Stimulated activated CD8-positive, alpha-beta memory T cell treated with anti-CD3 and anti-CD28 coated beads, Interleukin-7, amount 100 ng/mL, for 1 hour (primary cell): ENCODE measurements at places on chromosomes 11 and 22.

DNA sequence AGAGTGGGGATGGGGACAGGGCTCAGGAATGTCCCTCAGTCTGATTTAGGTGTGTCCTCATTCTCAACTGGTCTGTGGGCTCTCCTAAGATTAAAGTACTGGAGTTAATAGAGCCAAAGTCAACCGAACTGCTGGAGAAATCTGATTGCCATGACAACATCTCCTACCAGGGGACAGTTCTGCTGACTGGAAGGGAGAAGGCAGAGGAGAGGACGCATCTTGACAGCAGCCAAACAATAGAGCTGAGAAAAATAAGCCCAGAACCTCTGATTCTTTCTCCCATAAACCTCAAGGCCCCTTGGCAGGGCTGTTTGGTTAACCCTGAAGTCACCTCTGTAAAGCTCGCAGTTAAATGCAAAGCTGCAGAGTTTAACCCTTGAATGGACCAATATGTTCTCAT is 2.8 kb downstream of the KCTD14 start:
- no peak for DNase-seq

DNA sequence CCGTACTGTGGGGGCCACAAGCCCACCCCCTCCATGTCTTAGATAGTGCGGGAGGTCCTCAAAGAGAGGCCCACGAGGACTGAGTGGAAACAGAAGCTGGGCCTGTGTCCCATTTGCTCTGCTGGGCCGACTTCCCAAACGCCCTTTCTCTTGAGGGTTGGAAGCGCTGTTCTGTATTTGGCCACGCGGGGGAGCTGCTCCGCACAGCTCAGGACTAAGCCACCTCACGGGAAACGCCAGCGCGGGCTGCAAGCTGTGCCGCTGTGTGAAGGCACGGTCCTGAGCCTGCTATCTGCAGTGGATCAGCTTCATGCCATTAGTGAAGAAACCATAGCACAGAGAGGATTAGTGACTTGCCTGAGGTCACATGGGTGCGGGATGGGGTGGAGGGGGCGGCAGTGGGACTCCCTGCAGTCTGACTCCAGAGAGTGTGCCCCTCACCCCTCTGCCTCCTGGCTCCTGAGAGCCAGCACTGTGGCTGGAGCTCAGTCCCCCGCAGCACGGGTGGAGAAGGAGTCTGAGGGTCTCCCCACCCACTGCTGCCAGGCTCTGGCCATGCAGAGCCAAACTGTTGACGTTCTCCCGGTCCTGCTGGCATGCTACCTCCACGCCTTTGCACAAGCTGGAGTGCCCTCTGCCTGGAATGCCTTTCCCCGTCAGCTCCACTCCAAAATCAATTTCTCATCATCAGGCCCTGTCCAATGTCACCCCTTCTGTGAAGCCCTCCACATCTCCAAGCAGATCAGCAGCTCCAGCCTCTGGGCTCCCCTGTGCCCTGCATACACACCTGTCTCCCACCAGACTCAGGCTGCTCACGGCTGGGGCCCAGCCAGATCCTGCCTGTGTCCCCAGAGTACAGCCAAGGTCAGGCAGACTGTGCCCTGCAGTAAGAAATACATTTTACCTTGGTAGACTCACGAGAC is 51.5 kb upstream of the LRRC32 start:
- peak; percentile 63 for DNase-seq

GRCh38 chr11:127226380-127226779 is 225.8 kb upstream of the KIRREL3 start:
- DNase-seq: no peak

DNA sequence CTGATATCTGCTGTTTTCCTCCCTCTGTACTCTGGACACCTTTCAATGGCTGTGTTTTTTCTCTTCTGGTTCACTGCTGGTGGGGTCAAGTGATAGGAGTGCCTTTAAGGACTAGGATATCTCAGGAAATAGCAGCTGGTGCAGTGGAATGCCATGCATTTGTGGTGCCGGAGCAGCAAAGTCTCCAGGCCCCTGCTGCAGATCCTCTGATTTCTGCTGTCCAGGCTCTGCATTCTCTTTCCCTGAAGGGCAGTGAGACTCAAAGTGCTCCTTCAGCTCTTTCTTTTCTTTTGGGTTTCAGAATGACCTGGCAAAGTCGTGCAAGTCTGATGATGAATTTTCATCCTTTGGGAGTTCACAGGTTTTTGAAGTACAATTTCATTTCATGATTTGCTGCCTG is 774.3 kb downstream of the FAM181B start:
- no peak for DNase-seq

DNA sequence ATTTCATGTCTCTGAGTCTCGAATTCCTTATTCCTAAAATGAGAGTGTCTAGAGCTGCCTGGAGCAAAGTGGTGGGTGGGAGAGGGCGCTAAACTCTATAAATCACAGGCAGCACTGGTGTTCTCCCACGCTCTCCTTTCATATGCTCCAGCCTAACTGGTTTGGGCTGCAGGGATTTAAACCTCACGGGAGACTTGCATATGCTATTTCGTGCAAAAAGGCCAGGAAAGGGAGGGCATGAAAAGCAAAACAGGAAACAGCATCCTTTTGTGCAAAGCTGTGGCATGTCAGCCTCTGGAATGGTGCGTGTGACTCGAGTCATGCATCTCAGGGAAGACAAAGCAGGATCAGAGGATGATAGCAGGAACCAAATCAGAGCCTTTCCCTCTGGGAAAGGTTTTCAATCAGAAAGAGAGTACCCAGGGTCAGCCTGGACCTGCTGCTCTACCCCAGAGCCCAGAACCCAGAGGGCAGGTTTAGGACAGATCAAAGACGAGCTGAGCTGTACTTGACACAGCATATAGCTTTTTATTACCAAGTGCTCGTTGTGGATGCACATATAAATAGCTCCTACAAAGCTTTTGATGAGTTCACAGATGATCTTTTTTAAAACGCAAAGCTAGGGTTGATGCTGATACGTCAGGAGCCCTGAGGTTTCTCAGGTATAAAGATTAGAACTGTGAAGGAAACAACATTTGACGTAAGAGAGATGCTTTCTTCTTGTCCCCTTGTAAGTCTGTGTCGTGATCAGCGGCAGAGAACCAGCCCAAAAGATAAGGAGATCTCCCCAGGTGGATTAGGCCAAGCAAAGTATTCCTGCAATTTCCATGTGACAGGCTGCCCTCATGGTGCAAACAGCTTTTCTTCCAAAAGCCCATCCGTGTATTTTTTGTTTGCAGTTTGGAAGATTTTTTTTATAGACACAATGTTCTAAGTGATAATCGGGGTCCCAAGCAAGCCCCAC is 46.2 kb upstream of the YWHAH start:
- DNase-seq: no peak

DNA sequence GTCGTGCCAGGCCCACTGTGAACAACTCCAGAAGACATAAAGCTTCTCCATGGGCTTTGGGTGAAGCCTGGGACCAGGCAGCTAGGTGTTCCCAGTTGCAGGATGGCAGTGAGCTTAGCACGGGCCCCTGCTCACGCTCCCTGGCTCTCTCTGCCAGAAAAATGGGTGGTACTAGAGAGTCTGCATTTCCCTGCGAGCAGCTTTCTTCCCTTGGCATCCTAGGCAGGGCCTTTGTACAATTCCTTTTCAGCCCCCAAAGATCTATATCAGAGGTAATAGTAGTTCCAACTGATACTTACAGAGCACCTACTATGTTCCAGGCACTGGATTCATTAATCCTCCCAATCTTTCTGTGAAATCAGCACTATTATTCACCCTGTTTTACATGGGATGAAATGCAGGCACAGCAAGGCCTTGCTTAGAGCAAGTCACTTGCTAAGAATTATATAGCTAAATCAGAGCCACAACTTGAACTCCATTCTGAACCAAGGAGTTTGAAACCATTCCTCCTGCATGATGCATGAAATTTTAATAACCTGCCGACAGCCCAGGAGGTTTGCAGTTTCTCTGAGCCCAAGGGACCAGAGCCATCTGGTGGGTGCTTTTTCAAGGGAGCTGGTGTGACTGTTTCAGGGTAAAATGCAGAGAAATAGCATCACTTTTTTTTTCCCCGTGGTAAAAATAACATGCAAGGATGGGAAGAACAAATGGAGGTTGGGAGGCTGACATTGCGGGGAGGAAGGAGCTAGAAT is 22.7 kb downstream of the NAV2 start:
- no peak for DNase-seq

DNA sequence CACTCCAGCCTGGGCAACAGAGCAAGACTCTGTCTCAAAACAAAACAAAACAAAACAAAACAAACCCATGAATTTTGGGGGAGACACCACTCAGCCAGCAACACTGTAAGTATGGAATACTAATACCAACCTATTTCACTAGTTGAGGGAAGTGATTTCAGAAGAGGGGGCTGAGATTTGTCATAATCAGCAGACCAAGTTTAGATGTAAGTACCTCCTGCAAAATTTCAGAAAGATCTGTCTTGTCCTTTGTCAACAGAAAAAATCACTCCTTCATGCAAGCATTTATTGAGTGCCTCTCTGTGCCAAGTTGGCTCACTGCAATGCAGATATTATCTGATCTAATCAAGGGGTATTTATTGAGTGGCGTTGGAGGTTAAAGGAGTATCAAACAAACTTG is 23.4 kb upstream of the ADA2 start:
- DNase-seq: no peak

GRCh38 chr22:30261134-30261533 is 5.5 kb downstream of the OSM start:
- no peak for DNase-seq

- no peak for DNase-seq
Measured at GRCh38 chr22:49623176-49623575, 204.5 kb downstream of the BRD1 start.

DNA sequence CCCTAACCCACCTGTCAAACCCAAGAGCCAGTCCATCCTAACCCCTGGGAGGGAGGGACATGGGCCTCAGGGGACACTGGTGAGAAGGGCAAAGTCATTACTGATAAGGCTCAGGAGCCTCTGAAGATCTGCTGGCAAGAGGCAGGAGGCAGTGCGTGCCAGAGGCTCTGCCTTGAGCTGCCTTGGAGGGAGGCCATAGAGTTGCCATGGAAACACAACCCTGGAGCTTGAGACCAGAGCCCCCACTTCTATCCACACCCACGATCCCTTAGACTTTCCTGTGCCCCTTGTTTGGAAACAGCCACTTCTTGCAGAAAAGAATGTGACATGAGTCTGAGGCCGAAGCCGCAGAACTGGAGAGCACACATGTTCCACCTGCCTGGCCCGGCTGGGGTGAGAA is 89.7 kb upstream of the CSNK2A3 start:
- DNase-seq: no peak
